ENCODE measurements at places on chromosomes 3 and 15.

- peak; percentile 17 for DNase-seq
Measured at GRCh38 chr3:148075771-148076716, 621.7 kb upstream of the AGTR1 start.

GRCh38 chr3:7752005-7752404 is 749.6 kb upstream of the LMCD1 start:
- no peak for DNase-seq

DNA sequence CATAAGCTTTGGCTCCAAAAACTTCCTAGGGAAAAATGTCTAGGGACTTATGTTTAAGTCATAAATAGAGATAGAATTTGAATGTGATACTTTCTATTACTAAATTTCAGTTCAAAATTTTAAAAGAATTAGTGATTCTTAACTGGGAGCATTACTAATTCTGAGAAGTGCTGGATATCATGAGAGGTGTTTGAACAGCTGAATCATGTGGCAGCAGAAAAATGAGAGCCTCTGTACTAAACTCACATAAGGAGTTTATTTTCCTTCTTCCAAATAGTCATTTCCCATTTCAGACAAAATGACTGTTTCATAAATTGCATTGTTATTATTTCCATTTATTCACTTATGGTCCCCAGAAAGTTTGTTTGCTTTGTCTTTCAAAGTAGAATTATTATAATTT is 62.7 kb downstream of the SLMAP start:
- no peak for DNase-seq

- peak; percentile 11 for DNase-seq
Measured at GRCh38 chr15:88574655-88575054, 28.2 kb upstream of the DET1 start.

DNA sequence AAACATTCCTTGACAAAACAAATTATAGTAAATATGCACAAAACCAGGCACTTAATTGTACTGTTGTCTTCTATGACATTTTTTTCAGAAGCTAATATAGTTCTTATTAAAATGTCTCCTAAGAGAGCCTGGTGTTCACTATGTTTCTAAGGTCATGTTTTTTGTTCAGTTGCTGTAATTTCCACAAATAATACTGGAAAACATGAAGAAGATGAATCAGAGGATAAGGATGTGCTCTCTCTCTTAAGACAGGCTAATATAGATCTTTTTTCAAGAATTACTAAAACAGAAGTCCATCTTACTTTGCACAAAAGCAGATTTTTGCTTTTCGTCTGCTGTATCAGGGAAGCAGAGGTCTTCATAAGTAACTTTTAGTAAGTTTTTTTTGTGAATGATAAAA is 823.0 kb upstream of the NECTIN3 start:
- DNase-seq, result no peak

DNA sequence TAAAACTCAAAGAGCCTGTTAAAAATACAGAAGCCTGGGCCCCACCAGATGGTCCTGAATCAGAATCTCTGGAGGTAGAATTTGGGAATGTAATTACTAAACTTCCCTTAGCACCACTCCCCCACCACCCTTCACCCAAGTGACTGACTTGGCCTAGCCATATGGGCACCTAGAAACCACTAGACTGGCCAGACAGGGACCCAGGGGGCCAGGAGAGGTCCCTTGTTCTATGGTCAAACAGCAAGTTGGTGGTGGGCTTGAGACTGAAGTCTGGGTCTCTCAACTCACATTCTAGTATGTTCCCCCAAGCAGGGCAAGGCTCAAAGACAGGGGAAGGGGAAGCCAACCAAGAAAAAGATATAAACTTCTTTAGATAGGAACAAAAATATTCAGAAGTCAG is 301.5 kb upstream of the TLE3 start:
- DNase-seq, result no peak

- no peak for DNase-seq
Measured at GRCh38 chr15:69398491-69398891, 15.7 kb upstream of the KIF23 start.

GRCh38 chr15:76566276-76566675 is 229.7 kb downstream of the ISL2 start:
- no peak for DNase-seq

DNA sequence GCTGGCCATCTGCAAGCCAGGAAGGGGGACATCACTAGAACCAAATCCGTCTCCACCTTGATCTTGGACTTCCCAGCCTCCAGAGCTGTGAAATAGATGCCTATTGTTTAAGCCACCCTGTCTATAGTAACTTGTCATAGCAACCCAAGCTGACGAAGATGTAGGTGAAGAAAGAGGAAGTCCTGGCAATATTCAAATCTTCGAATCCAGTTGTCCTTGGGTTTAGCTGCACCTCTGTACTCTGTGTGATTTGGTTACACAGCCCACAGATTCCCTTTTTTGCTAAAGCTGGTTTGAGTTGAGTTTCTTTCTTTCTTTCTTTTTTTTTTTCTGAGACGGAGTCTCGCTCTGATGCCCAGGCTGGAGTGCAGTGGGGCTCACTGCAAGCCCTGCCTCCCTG is 68.0 kb upstream of the XCR1 start:
- DNase-seq, result no peak

- DNase-seq, result no peak
Measured at GRCh38 chr3:152155246-152156020, 113.3 kb upstream of the MBNL1 start.

DNA sequence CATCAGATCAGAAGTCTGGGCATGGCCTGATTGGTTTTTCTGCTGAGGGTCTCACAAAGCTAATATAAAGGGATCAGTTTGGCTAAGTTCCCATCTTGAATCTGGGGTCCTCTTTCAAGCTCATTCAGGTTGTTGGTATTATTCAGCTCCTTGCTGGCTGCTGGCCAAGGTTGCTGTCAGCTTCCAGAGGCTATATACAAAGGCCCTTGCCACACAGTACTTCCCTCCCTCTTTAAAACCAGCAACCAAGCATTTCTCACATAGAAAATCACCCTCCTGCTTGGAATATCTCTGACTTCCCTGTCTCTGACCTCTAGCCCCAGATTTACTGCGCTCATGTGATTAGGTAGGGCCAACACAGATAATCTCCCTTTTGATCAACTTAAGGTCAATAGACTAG is 442.9 kb downstream of the ERC2 start:
- DNase-seq, result peak; percentile 8

DNA sequence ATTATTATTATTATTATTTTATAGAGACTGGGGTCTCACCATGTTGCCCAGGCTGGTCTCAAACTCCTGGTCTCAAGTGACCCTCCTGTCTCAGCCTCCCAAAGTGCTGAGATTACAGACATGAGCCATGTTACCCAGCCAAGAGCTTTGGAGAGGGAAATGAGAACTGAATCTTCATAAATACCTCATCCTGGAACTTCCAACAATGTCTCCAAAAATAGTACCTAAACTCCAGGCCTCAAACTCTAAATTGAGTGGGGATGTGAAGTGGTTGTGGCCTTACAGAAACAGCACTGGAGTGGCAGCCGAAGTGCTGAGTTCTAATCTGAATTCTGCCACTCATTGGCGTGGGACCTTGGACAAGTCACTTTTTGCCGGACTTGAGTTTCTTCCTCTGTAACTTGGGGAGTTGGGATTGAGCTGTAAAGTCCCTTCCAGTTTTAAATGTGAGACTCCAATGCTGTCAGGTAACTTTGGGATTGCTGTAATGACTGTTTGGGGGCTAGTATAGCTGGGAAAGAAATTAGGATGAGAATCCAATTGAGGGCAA is 10.0 kb upstream of the SRP14 start:
- DNase-seq, result no peak

DNA sequence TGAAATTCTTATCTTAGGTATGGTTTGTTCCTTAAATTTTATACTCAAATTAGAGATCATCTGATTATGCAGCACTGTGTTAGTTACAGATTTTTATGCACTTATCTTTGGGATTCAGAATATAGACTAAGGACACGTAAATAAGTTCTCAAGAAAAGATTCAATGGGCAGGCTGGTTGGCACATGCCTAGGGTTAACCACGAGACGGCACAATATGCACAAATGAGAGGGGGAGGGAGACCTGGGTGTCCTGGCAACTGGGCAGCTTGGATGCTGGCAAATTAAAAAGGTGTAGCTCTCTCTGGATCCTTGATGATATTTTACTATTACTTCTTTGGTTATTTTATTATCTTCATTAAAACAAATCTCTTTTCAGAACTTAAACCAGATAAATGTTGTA is 672 bp downstream of the AADAC start:
- no peak for DNase-seq

- DNase-seq, result no peak
Measured at GRCh38 chr3:17144665-17144993, 259.9 kb downstream of the PLCL2 start.

GRCh38 chr3:63959146-63959545 is 47.0 kb upstream of the SCAANT1 start:
- no peak for DNase-seq

Data from NCI-H748 treated with DMSO at 0.1 percent for 48 hours (cell line).